Stimulated activated CD8-positive, alpha-beta memory T cell treated with anti-CD3 and anti-CD28 coated beads, Interleukin-4, amount 100 ng/mL, for 24 hours (primary cell): ENCODE measurements at places on chromosomes 7 and 10.

DNA sequence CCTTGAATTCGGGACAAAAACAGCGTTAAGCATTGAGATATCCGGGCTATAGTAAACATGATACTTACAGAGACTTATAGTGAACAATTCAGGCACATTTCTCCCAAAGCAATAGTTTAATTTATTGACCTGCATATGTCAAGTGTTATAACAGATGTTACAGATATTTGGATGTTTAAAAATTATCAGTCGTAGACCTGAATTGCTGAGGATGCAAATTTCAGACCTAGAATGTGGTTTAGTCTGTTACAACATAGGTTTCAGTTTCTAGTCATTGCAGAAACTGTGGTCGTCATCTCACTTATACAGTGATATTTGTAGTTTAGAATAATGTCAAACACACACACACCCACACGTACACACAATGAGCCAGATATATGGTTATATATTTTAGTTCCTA is 85.2 kb downstream of the VTI1A start:
- no peak for DNase-seq

- no peak for DNase-seq
Measured at GRCh38 chr7:107876916-107877315, 14.1 kb upstream of the DLD start.

DNA sequence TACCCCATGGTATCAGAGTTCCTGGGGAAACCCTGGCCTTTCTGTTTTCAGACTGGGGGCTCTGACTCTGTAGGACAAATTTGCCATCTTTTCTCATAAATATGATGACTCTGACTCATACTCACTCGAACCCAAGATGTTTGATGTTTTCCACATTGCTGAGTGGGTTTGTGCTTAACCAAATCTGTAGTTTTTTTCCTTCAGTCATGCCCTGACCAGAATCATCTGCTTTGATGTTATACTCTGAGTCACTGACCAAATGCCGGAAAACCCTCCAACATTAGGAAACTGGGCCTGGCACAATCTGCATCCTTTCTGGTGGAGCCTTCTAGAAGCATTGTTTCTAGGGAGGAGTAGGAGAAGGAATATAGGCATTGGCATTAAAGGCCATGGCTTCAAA is 118.7 kb downstream of the C10orf105 start:
- no peak for DNase-seq

DNA sequence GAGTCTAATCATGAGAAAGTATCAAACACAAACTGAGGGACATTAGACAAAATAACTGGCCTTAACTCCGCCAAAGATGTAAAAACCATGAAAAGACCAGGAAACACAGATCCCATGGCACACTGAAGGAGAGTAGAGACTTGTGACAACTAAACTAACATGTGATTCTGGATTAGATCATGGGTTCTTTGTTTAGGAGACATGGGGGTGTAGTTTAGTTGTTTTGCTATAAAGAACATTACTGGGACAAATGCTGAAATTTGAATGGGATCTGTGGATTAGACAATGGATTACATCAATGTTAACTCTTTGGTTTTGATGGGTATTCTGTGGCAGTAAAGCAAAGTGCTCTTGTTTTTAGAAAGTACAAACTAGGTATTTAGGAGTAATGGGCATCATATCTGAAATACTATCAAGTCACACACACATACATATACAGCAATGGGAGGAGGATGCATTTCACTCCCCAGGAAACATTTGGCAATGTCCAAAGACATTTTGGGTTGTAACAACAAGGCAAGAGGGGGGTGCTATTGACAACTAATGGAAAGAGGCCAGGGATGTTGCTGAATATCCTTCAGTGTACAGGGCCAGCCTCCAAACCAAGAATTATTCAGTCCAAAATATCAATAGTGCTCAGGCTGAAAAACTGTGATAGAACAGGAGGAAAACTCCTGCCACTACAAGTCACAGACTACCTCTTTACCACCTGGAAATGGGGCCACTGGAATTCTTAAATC is 32.4 kb downstream of the WAPL start:
- DNase-seq = no peak

DNA sequence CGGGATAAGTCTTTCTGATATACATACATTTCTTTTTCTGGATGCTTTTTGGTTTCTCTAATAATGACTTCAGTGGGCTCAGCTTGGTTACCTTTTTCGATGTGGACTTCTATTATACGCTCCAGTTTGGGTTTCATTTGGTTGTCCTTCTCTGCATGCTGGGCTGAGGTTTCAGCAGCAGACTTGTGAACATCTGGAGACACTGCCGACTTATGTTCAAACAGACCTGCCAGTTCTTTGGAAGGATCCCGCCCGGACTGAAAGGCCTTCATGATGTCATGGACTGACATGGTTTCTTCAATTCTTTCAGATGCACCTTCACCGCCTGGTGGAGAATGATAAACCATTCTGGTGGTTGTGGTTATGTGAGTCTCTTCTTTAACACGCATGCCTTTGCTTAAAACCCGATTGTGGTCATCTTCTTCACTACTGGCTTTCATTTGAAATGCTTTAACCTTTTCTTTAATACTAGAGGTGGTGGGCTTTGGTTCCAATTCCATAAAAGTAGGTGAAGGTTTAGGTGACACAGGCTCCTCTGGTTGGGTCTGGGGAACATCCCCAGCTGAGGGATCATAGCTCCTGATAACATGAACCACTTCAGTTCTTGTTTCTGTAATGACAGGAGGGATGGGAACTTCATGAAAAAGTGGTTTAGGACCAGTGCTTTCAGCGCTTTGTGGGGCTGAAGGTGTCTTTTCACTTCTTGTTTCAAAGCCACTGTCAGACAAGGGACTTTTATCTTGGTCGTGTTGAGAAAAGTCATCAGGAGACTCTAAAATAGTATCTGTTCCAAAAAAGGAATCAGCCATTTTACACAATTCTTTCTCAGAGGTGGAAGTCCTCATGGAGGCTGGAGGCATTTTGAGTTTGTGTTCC is 167.7 kb upstream of the CCDC6 start:
- no peak for DNase-seq

DNA sequence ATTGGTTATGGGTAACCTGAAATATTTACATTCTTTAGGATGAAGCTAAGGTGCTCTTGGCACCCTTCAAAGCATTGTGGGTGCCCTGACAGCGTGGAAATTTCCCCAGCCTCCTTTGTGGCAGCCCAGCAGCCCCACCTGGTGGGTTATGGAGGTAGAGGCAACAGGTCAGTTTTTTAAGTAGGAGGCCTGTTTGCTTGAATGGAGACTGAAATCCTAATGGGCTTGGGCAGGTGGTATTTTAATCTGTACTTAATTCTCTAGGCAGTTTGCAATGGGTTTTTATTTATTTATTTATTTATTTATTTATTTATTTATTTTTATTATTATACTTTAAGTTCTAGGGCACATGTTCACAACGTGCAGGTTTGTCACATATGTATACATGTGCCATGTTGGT is 139.4 kb downstream of the EPC1 start:
- DNase-seq = peak; percentile 29
